AG04449 (cell line): ENCODE measurements at places on chromosomes 4 and X.

GRCh38 chrX:147322496-147322895 lies 508.0 kb upstream of the CXorf51A start:
- DNase-seq, result no peak

- no peak for DNase-seq
Measured at GRCh38 chrX:75155447-75155826, 646 bp downstream of the ABCB7 start.

DNA sequence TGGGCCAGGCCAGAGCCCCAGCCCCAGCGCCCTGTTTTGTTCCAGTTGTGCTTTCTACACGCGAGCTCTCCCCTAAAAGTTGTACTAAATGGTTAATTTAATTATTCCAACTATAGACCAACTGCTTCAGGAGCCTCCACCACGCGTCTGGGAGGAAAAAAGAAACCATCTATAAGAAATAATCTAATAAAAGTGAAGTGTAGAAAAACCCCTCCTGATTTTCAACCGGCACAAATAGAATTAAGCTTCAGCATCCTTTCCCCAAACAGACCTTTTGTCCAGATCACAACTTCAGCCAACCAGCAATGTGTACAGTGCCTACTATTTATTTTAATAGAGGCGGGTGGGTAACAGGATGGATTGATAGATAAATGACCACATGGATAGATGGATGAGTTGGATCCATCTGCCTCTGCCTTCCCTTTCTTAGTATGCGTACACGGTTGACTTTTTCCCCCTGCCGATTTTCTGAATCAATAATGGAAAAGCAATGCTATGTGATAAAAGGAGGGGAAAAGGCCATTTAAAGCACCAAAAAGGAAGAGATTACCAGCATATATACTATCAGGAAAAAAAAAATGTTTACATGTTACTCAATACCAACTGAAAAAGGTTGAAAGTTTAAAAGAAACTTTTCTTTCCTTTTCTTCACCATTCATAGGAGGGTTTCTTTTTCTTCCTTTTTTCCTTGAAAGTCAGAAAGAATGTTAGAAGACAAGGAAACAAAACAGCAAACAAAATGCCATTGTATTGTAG lies 3.7 kb upstream of the PHOX2B start:
- DNase-seq, result no peak

DNA sequence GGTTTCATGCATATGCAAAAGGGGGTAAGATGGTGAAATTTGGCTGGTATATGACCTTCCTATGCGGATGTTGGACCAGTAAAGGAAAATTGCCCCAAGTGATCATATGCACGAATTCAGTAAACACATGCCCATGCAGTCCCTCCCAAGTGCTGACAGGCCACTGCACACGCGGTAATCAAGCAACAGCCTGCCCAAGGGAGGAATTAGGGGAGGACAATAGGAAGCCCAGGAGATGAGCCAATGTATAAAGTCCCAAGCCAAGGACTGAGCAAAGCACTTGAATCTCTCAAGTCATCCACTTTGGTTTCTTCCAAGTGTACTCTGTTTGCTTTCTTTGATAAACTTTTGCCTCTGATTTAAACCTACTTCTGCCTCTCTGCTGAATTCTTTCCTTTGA lies 21.1 kb downstream of the MAGEB16 start:
- no peak for DNase-seq

- DNase-seq, result no peak
Measured at GRCh38 chrX:47174376-47174775, 19.3 kb upstream of the UBA1 start.

DNA sequence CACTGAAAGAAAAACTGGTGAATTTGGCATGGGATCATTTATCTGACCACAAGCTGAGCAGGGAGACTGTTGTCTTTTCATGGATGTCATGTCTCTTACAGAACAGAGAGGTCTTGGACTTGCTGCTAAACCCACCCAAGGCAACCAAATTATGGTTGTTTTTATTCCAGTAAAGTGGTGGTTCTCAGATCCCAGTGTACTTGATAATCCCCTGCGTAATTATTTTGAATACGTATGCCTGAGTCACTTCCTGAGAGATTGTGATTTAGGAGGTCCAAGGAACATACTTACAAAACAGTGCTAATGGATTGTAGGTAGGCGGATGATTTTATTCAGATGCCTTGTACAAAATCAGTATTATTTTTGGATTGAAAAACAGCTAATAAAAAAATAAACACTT lies 585.6 kb downstream of the IL1RAPL1 start:
- no peak for DNase-seq

DNA sequence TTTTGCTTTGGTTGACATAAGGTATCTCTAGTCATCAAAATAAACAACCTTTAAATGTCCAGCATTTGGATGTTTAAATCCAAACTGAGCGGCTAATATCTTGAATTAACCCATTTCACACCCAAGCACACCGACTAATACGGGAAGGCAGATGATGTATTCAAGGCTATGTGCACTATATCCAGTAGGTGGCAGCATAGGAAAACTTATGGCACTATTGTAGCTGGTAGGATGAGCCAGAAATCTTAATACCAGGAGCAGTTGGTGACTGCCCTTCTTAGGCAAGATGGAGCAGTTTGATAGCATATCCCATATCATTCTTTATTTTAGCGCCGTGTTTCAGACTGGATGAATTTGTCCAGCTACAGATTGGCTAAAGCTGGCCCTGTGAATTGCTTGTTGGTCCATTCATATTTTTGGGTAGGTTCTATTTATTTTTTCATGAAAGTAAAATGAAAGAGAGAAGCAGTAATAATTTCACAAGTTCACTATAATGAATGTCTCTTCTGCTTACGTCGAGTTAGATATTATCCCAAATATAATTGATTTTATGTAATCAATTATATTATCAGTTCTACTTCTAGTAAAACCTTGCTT lies 24.4 kb downstream of the UCHL1 start:
- DNase-seq, result peak; percentile 42

DNA sequence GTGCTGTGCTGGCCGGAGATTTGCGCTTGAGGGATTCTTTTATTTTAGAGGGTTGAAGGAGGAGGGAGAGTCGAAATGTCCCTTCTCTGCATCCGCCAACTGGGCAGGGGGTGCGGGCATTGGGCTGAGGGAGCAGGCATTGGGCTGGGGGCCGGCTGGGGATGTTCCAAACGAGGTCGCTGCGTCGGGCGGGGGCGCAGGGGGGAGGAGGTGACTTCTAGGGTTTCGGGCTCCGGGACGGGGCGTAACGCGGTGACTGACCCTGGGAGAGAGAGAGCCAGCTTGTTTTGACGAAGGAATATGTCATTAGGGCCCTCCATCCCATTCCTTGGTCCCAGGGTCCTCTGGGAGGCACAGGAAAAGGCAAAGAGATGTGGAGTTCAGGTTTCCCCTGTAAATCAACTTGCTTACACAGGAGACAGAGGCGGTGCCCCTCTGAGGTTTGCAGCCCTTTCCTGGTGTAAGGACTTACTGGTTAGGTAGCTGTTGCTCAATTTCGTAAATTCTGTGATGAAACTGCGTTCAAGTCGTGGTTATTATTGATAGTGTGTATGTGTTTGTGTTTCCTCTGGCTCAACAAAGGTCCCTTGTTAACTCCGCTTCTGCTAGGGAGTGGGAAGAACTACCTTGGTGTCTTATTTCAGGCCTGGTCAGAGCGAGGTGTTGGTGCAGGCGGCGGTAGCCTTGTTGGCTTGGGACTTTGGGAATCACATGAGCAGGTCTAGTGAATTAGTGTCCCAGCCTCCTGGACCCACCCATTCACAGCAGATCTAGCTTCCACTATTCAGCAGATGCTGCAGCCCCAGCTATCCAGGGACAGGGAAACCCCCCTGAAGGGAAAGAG lies 716 bp downstream of the FHIP1A start:
- DNase-seq, result no peak

- DNase-seq, result peak; percentile 3
Measured at GRCh38 chrX:75365243-75365975, 91.5 kb downstream of the UPRT start.

GRCh38 chr4:53208753-53209152 lies 157.1 kb downstream of the SCFD2 start:
- DNase-seq, result no peak

- DNase-seq, result no peak
Measured at GRCh38 chr4:1640190-1640589, 43.9 kb downstream of the FAM53A start.

DNA sequence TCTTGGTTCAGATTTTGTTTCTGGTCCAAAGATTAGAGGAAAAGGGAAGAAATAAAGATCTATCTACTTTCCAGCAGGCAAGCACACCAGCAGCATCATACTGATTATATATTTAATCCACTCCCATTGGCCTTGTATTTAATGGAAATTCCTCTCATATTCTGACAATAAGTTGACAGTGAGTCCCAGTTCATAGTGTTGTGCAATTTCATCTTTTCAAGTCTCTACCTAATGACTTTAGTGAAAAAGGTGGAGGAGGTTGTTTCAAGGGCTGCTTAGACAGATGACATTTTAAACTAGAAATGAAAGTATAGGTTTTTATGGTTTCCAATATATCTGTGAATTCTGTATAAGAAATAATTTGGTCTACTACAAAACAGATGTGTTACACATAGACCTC lies 298.6 kb downstream of the PABPC4L start:
- no peak for DNase-seq

DNA sequence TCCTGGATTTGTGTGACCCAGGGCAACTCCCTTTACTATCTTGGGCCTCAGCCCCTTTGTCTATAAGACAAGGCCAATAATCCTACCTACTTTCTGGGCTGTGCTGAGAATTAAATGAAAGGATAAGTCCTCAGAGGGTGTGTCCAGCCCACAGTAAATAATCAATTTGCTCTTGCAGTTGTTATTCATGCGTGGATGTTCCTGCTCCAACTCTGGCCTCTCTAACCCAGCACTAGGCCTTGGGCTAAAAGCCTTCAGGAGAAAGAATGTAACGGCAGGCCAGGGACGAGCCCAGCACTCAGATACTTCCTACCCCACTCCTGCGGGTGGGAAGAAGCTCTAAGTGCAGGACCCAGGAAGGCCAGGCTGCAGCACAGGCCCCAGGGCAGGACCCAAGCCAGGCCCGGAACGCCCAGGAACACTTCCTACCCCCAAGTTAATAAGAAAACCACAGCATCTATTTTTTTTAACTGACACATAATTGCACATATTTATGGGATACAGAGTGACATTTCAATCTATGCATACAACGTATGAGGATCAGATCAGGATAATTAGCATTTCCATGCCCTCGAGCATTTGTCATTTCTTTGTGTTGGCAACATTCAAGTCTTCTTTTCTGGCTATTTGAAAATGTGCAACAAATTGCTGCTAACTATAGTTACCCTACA lies 179.6 kb upstream of the RBPJ start:
- no peak for DNase-seq

DNA sequence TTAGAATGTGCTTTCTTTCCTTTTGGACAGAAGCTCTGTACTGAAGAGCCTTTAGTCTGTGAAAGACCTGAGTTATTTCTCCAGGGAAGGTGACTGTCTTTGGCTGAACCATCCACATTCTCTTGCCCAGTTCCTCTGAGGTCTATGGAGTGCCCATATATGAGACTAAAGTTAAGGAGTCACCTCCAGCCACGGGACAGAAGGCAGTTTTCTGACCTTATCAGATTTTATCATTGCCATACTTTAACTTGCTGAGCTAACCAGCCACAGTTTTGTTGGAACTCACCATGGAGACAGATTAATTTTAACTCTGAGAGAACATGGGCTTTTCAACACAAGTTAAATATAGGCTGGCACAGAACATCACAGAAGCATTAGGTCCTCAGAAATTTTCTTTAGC lies 26.3 kb downstream of the IL1RAPL1 start:
- DNase-seq, result no peak

- no peak for DNase-seq
Measured at GRCh38 chrX:24214568-24214967, 65.0 kb downstream of the ZFX start.

DNA sequence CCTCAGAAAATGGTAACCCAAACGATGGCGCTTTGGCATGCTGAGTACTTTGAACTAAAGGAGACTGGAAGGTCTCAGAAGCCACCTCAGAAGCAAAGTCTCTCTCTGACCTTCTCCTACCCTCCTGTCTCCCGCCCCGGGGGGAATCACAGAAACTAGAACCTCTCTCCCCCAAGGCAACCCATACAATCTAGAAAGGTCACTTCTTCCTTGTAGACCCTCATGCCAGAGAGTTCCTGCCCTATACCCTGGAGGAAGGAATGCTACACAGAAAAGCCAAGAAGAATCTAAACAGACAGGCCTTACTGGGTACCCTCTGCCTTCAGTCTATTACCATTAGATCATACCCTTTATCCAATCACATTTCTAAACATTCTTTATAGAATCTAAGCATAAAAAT lies 8.5 kb downstream of the PLAC1 start:
- no peak for DNase-seq

DNA sequence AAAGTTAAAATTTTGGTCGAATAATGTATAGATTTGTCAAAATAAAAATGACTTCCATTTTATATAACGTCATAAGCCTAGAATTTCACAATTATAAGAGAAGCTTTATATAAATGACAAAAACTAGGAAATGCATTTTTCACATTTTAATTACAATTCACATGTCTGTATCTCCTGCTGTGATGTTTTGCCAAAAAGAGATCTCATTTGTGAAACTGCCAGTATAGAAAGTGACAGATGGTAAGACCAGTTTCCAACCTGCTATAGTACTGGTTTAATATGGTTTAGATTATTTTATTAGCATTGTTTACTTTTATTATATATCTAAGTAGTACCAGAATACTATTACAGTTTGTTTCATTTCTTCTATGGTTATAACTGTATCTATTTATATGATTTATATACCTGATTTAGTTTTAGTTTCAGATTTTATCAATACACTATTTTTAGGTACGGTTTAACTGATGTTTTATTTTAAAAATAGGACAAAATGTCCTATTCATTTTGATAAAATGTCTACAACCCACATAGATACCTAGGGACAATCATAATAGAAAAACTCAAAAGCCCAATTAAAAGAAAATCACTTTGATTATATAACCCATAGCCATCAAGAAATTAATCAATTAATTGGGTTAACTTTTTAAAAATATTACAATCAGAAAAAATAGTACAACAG lies 5.4 kb upstream of the CCSER1 start:
- no peak for DNase-seq

DNA sequence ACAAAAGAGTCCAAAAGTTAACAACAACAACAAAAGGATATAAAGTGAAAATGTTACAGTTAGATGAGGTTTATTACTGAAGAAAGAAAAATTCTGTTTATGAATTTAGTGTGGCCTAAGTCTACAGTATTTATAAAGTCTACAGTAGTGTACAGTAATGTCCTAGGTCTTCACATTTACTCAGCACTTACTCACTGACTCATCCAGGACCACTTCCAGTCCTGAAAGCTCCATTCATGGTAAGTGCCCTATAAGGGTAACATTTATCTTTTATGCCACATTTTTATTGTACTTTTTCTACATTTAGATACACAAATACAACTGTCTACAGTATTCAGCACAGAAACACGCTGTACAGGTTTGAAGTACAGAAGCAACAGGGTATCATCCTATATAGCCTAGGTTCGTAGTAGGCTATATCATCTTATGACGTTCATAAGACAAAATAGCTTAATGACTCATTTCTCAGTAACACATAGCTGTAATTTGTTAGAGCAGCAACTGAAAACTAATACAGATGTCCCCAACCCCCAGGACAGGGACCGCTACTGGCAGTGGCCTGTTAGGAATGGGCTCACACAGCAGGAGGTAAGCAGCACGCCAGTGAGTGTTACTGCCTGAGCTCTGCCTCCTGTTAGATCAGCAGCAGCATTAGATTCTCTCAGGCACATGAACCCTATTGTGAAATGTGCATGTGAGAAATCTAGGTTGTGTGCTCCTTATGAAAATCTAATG lies 61.3 kb downstream of the CENPC start:
- DNase-seq, result peak; percentile 21

- DNase-seq, result no peak
Measured at GRCh38 chr4:84224522-84224921, 274.6 kb downstream of the NKX6-1 start.
